ENCODE measurements at places on chromosomes 7 and 10.

DNA sequence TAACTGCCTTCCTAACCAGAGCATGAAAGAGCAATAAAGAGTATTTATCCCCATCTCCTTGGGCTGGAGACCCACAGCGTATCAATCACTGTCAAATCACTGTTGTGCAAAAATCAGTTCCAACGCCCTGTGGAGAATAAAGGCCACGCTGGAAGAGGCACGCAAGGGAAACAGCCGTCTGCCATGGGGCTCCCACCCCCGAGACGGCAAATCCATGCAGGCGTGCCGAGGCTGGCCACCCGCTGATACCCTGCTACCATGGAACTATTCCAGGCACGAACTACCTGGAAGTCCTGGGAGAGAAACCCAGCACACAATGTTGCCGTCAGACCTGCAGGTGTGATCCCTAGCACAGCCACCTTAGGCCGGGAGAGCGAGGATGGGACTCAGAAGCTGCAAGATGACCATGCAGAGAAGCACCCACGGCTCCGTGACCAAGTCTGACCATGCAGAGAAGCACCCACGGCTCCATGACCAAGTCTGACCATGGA lies 185.3 kb downstream of the DIP2C start:
- no peak for DNase-seq

DNA sequence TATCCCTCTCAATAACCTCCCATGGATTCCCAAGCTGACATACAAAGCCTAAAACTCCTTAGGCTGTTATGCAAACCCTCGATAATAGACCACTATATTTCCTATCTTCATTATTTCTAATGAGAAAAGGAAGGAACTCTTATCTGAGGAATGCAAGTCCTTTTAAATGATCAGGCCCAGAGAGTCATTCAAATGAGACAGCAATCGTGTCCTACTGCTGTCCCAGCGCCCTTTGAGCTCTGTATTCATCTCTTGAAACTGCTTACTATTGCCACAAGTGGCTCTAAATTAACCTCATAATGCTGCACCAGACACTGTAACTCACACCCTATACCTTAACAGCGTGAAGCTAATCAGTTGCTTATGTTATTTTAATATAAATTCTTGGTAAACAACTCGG lies 182.1 kb upstream of the NAMPT start:
- DNase-seq = no peak

DNA sequence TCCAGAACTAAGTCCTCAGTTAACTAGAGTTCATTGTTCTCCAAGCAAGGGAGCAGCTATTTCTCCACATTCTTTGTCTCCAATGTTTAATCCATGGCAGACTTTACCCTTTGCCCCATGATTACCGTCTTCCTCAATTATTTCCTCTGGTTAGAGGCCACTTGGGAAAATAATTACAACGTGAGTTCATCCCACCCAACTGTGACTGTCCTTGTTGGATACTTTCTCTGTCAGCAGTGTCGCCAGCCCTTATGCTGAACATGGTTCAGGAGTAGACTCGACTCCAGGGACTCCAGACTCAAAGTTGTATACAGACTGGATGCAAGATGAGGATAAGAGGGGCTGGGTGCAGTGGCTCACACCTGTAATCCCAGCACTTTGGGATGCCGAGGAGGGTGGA lies 17.1 kb upstream of the SEPHS1 start:
- DNase-seq = no peak

- no peak for DNase-seq
These were observed 222.4 kb upstream of the GNAI1 start for GRCh38 chr7:79912213-79912633.

- no peak for DNase-seq
These were observed 1.8 kb downstream of the KCNIP2 start for GRCh38 chr10:101841826-101842225.

- DNase-seq = no peak
These were observed 4.7 kb upstream of the ITPRIP start for GRCh38 chr10:104342941-104343411.

GRCh38 chr7:151249034-151249731 lies 689 bp upstream of the SMARCD3 start:
- no peak for DNase-seq

DNA sequence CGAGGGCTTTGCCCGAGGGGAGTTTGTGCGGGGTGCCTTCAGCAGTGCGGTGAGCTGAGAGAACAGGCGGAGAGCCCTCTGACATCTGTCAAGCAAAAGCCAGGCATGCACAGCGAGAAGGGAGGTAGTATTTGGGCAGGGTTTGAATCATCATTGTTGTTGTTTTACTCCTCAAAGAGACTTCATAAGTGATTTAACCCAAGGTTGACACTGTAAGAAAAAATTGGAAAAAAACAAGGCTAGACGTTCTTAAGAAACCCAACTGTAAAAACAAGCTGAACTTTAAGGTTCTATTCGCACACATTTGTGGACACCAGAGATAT lies 1.3 kb downstream of the ADAM22 start:
- DNase-seq = no peak

- no peak for DNase-seq
These were observed 102.0 kb downstream of the STRA8 start for GRCh38 chr7:135335628-135336139.

DNA sequence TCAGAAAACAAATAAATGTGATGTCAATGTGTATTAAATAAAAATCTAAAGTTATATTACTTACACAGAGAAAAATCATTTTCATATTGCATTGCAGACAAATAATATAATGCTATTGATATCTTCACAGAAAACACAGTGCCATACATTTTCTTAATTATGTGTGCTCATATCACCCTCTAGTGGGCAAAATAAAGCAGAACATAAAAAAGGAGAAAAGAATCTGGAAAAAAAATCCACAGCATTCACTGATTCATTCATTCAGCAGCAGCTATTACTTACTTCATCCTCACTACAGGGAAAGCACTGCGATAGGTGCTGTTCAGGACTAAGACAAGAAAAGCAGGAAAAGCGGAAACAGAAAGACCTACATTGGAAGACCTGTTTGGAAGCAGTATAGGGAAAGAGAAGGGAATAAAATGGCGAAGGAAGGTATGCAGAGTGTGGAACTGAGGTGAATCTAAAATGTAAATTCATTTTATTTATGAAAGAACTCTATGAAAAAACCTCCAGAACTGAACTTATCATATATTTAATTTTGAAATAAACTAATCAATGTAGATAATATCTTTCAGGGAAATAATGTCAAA lies 73.2 kb downstream of the POT1 start:
- peak; percentile 9 for DNase-seq

GRCh38 chr10:120456143-120456625 lies 843 bp upstream of the PLPP4 start:
- no peak for DNase-seq

GRCh38 chr10:99945263-99945662 lies 64.5 kb downstream of the DNMBP start:
- DNase-seq = peak; percentile 69

DNA sequence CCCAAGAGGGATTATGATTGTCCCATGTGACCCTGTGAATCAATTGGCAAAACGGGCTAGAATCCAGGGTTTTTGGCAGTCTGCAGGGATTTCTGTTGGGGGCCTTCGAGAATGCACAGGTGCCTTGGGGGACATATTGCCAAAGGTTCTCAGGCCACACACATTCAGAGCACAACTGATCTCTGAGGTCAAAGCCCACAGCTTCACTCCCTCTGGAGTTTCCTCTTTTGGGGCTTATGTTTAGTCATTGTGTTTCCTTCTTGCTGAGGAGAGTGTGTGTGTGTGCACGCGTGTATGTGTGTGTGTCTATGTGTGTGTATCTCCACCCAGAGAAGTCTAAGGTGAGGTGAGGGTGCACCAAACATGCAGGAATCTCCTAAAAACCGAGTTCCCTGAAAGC lies 8.8 kb downstream of the PPIF start:
- DNase-seq = no peak

DNA sequence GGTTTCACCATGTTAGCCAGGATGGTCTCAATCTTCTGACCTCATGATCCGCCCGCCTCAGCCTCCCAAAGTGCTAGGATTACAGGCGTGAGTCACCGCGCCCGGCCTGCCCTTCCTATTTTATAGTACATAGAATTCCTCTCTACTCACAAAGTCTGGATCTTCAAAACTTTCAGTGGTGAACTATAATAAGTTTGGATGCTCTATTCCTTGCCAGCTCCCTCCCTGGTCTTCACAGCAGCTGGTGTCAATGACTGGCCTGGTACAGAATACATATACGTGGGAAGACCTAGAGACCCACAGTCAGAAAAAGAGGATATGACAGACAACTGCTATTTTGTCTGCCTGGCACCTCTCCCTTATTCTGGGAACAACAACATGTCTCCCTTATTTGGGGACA lies 40.8 kb downstream of the ARHGAP12 start:
- no peak for DNase-seq

DNA sequence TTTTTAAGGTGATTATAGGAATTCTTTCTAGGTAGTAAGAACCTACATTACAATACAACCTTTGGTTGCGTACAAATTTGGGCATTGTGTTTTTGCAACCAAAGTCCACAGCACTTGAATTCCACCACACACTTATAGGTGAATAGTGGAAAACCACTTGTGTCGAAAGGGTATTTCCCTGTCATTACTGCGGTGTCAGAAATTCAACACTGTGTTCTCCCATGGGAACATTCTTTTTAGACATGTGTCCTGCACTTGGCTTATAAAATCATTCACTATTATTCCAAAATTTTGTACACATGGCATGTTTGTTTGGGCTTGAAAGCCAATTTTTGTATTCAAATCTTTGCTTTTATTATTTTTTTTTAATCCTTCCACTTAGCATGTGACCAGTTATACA lies 333.7 kb downstream of the PRPF18 start:
- DNase-seq = no peak

GRCh38 chr7:66859794-66860645 lies 61.0 kb upstream of the TMEM248 start:
- no peak for DNase-seq

DNA sequence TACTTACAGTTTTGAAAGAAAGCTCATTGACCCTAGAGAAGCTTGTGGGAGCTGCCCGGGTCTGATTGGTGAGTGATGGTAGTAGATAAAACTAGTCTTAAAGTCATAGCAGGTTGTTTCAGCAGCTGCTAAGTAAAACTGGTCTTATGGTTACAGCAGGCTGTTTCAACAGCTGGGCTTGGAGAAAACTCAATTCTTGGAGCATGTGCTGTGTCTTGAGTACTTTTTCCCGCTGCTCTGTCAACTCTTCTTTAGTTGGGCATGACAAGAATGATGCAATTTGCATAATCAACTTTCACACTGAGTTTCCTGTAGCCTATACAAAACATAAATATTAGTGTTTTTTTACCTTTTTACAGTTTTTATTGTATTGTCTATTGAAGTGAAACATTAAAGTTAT lies 707.9 kb downstream of the AUTS2 start:
- no peak for DNase-seq

- DNase-seq = no peak
These were observed 138.0 kb downstream of the PPP1R9A start for GRCh38 chr7:95045236-95045923.

DNA sequence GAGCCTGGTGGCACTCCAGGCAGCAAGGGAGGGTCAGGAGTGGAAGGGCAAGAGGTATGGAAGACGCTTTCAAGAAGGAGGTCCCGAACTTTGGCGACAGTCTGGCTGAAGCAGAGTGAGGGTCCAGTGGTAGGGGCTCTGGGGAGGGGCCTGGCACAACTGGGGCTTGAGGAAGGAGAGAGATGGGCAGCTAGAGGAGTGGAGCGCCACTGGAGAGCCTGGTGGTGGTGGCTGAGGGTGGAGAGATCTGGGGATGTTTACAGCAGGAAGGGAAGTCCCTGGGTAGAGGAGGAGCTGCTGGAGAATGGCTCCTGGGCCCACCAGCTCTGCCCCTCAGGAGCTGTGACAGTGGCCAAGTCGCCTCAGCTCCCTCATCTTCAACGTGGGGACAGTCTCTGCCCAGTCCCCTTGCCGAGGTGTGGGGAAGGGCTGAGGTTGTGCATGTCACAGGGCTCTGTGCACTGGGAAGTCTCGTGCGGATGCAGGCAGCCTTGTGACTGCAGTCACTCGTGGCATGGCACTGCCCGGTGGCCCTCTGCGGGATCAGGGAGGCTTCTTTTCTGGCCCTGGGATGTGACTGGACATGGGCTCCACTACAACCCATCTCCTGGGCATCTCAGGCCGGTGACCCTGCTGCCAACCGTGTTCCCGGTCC lies 18.5 kb downstream of the UBTD1 start:
- DNase-seq = no peak

DNA sequence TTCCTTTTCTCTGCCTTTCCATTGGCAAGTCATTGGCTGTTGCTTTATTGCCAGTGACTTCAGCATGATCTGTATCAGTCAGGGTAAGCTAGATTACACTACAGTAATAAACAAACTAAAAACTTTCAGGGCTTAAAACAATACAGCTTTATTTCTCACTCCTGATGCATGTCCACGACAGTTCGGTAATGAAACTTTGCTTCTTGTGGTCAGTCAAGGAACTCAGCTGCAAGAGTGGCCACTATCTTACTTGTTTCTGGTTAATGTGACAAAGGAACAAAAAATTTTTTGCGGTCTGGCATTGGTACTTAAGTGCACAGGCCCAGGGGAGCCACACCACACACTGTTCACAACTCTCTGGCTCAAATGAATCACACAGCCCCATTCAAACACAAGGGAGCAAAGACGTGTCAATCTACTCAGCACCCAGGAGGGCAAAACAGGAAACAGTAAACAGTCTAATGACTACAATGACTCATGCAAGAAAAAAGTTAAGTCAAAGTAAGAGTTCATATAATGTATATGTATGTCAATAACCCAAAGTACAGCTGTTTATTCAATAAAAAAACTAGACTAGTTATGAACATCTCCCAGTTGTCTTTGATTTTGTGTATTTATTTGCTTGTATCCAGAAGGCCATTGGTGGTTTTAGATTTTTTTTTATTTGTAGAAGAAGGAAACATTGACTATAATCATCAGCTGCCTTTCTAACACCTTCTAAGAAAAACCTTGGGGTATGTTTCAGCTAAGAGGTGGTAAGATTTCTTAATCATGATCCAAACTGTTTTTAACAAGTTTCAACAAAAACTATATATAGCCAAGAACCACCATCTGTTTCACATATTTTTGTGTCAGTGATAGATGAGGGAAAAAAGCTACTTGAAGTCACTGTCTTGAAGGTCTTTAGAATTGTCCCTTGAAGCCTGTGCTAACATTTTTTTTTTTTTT lies 134.4 kb upstream of the FAM3C start:
- DNase-seq = peak; percentile 96

DNA sequence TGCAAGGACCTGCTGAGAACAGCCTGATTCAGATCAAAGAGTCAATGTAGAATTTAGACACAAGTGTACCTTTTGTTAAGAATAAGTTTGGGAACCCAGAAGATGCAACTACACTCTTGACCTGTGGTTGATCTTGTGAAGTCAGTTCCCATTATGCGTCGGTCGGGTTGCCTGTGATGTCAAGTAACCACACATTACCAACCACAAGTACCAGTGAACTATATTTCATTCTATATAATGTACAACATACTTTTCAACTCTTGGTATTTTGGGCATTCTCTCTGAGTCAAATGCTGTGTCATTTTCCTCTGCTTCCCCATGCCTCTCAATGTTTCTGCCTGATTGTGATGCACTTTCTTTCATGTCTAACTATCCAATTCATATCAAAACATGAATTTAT lies 426.2 kb downstream of the ETV1 start:
- no peak for DNase-seq

DNA sequence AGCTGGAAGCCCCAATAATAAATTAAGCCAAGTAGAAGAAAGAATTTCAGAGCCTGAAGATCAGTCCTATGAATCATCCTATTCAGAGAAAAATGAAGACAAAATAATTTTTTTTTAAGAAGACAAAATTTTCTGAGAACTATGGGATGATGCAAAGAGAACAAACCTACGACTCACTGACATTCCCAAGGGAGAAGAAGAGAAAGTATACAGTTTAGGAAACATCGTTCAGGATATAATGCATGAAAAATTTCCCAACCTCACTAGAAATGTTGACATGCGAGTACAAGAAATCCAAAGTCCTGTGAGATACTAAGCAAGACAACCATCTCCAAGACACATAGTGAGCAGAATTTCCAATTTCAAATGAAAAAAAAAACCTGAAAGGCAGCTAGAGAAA lies 150.5 kb downstream of the THSD7A start:
- DNase-seq = peak; percentile 43
